CD14-positive monocyte (primary cell): ENCODE measurements at places on chromosomes 7 and 10.

DNA sequence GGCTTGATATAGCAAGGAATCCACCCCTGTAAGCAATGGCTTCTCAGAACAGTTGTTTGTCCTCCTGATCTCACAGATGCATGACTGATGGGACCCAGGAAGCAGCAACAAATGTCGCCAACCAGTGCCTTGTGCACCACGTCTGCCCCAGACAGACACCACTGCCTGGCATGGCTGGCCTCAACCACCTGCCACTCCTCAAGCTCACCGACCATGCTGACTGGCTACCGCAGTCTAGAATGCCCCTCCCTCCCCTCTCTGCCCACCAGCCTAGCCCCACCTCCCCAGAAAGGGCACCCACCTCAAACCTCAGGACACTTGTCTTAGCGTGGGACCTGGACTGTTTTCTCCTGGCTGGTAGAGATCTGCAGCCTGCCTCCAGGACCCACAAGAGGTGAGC, 24.0 kb downstream of the LRRC20 start:
- peaks cover 69% of the 10 kb centered on the region for H3K4me1 ChIP-seq
- H3K4me3 ChIP-seq = no peak overlapping the region
- no peaks in the 10 kb centered on the region for H3K27me3 ChIP-seq
- no peak overlapping the region for H3K27ac ChIP-seq
- DNase-seq = no peak

DNA sequence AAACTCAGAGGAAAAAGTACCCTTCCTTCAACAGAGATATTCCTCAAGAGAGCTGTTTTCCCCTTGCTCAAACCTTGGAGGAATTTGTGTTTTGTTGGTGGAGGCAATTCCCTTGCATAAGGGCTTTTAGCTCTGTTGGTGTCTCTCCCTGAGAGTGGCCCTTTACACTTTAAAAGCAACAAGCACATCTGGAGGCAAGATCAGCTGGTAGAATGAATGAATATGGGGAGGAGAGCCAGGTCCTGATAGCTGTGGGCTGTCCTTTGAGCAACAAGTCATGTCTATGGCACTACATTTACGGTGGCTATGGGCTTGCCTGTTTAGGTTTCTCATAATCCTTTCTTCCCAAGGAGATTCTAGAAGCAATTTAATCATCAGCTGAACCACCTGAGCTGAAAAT, 384.0 kb downstream of the SORCS3 start:
- H3K27me3 ChIP-seq = no peaks in the 10 kb centered on the region
- H3K4me1 ChIP-seq = no peaks in the 10 kb centered on the region
- no peak for DNase-seq
- H3K27ac ChIP-seq = no peak overlapping the region
- no peak overlapping the region for H3K4me3 ChIP-seq

DNA sequence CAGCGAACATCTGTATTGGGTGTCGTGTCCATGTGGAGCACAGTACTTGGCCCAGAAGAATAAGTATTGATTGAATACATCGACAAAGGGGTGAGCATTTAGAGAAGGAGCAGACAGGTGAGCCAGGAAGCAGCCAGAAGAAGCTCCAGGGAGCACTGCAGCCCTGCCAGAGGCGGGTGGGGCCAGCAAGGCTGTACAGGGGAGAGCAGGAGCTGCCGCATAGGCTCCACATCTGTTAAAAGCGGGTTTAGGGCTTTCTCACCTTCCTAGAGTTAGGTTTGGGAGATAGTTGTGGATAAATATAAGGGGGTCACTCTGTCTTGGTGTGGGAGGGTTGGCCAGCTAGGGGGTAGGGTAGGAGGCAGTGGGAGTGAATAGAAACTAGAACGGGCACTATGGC, 1.3 kb upstream of the CPA1 start:
- no peaks in the 10 kb centered on the region for H3K36me3 ChIP-seq
- no peak overlapping the region for H3K4me3 ChIP-seq
- DNase-seq = no peak
- no peaks in the 10 kb centered on the region for H3K27me3 ChIP-seq

- no peaks in the 10 kb centered on the region for H3K4me1 ChIP-seq
- no peak for DNase-seq
- no peaks in the 10 kb centered on the region for H3K27me3 ChIP-seq
- no peaks in the 10 kb centered on the region for H3K36me3 ChIP-seq
- H3K4me3 ChIP-seq = no peak overlapping the region
These were observed 44.5 kb upstream of the ZMIZ1 start for GRCh38 chr10:79024296-79024695.

DNA sequence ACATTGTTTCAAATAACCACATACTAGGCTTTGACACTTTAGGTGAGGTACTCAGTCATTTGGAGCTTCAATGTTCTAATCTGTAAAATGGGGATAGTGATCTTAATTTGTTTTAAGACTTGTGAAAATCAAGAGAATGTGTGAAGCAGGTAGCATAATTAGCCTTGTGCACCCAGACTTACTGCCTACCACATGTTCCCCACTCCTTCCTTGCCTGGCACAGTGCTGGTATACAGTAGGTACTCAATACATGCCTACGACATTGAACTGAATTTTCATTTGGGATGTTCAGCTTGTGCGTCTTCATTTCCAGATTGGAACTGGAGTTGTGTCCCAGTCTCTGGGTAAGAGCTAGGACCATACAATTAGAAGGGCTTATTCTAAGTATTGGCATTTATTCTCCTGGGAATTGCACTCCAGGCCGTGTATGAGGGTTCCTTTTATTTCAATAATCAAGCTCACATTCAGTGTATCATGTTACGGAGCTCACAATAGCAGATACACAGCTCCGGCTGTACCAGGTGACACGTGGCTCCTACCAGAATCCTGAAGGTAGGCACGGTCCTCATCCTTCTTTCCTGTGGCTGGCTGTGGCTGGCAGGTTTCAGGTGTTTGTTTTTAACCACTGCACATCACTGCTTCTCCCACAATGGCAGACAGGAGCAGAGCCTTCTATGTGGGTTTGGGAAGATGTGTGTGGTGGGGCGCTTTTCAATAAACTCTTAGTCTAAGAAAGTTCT, 109.4 kb upstream of the PDCD4 start:
- H3K27me3 ChIP-seq = no peaks in the 10 kb centered on the region
- H3K4me3 ChIP-seq = no peak overlapping the region
- no peak for DNase-seq
- H3K27ac ChIP-seq = no peak overlapping the region

- no peaks in the 10 kb centered on the region for H3K4me1 ChIP-seq
- H3K36me3 ChIP-seq = no peaks in the 10 kb centered on the region
- DNase-seq = no peak
These were observed 30.6 kb downstream of the CFAP46 start for GRCh38 chr10:132911786-132912097.
